ENCODE measurements at places on chromosomes 12 and 14.

- no peak for DNase-seq
Observed at GRCh38 chr14:23151342-23151741, 32.1 kb downstream of the SLC7A8 start.

GRCh38 chr14:59739794-59740193, 130.8 kb downstream of the RTN1 start:
- no peak for DNase-seq

DNA sequence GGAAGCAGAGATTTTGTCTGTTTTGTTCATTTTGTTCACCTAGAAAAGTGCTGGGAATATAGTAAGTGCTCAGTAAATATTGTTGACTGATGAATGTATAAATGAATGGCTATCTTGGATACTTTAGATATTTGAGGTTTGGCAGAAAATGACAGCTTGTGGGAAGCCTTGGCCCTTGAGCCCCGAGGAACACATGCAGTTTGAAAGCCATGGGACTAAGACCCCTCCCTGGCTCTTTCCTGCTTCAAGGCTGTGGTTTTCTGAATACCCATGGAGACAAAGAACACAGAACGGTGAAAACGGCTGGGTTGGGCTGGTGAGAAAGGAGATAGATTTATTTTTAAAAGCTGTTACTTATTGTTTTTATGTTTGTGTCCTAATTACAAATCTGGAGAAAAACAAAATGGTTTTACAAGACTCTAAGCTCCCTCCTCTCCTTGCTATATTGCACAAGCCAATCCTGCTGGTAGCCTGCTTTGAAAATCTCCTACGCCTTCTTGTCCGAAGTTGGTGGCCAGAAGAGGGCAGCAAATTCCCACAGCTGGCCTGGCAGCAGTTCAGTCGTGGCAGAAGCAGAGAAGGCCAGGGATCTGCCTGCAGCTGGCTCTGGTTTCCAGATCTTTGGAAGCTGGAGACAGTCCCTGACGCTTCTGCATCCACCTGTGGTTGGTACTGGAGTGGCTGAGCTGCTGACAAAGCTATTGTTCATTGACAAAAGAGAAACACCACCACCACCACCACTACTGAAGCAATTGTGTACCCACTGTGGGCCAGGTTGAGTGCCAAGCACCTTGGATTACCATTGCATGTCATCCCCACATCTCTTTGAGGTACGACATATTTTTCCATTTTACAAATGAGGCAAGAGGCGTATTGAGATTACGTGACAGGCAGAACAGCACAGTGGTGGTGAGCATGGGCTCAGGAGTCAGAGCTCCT, 5.2 kb upstream of the KRT85 start:
- no peak for DNase-seq

GRCh38 chr12:77010691-77011548, 54.4 kb downstream of the E2F7 start:
- peak; percentile 30 for DNase-seq

Data from activated CD4-positive, CD25-positive, alpha-beta regulatory T cell treated with anti-CD3 and anti-CD28 coated beads, Interleukin-2, amount 50 U/mL, for 16 hours (primary cell).